A549 treated with DMSO at 1 μM for 4 hours (cell line): ENCODE measurements at places on chromosomes 12 and 14. TPM values are rescaled to one million over a fixed set of nuclear protein-coding genes. Genes with fewer than 3 reads are reported as not detected.

Gene ANKRD33
- total RNA-seq = 0.05 to 0.06 TPM in 2 of 5 replicates, not detected in the others

Gene NINJ2
- total RNA-seq = 0.39 to 0.78 TPM (median 0.44 TPM) in 5 replicates

Gene KRT4
- total RNA-seq = 2.7 to 4.0 TPM (median 3.3 TPM) in 5 replicates

Gene IFT43
- total RNA-seq = 36.9 to 40.3 TPM (median 38.7 TPM) in 5 replicates

Gene NPFF
- 0.17 TPM in 1 of 5 replicates, not detected in the others for total RNA-seq

Gene KIF5A
- 0.18 to 0.30 TPM (median 0.21 TPM) in 5 replicates for total RNA-seq

Gene KRT77
- not detected in 5 replicates for total RNA-seq

Gene ACACB
- 5.9 to 7.3 TPM (median 7.3 TPM) in 5 replicates for total RNA-seq

Gene DBX2
- total RNA-seq = not detected in 5 replicates

Gene REP15
- total RNA-seq = 0.22 to 0.78 TPM (median 0.49 TPM) in 5 replicates
